ENCODE measurements at places on chromosomes 7 and 10.

DNA sequence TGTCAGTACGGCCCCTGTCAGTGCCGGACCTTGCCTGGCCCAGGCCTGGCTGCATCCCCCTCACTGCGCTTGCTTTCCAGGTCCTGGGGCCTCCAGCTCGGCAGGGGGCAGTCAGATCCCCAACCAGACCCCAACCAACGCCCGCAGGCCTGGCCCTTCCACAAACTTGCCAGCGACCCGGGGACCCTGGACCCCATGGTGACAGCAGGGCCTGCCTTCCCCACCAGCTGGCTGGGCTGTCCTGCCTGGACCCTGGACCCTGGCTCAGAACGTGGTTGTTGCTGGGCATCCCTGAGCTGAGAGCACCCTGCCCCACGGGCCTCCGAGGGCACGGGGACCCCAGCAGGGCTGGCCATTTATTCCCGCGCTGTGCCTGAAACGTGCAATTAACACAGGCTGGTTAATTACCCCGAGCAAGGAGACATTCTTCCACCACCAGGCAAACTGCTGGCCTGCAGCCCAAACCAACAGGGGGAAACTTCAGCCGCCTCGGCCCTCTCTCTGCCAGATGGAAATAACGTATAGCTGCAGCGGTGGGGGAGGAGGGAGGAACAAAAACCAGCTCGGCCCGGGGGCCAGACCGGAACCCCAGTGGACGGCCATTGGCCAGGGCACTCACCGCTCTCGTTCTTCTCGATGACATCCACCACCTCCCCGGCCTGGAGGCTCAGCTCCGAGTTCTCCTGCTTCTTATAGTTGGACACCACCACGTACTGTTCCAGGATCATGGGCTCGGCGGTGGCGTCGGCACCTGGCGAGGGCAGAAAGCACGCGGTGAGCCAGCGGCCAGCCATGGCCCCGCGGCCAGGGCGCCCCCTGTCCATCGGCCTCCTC lies 167.1 kb downstream of the NEURL1 start:
- no peak for DNase-seq

DNA sequence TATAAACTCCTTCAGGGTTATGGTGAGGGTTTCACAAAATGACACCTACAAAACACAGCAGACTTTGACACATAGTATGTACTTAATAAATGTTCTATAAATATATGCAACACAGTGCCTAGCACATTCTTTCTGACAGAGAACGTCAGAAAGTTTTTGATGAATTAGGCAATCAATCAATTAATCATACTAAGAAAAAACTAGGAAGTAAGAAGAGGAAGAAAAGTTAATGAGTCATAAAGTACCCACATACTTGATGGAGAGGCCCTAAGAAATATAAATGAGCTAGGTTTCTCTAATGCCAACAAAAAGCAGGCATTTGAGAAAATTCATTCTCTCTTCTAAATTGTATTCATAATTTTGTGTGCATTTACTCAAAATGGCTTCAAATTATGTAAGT lies 192.7 kb upstream of the VWC2 start:
- no peak for DNase-seq

DNA sequence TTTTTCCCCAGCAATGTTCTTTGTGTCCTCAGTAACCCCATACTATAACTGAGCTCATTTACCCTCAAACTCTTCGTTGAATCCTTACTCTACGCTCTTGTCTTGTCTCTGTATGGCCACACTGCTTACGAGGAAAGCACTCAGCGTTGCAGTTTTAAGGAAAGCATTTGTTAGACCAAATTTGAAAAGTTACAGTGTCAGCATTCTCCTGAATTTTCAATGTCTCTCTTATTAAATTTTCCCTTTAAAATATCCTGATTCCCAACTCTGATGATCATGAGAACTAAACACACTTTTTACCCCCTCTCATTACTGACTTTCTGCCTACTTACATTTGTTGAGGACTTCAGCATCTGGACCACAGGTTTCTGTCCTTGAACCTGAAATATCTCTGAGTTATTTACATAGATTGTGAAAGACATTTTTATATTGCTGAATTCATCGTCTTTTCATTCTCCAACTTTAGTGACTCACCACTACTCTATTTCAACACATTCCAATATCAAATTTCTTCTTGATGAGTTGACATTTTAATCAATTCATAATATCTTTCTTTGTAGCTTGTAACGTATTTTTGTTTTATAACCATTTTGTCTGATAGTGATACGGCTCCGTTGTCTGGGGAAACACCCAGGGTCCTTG lies 19.8 kb upstream of the VWDE start:
- DNase-seq: no peak

DNA sequence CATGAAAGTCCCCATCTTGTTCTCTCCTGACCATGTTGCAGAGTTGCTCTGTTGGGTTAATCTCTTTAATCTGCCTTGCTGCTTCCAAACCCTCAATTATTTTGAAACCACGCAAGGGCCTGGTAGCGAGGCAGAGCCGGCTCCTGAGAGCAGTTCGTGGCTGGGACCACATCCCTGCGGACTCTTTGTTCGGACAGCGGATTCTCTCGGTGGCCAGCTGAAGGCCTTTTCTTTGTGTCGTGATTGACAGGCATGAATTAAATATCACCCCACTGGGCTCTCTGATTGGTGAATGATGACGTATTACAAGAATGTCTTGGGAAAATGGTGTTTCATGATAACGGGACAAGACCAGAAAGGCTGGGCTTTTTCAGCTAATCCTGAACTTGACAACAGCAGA lies 66.9 kb upstream of the ARHGAP21 start:
- DNase-seq: no peak

- DNase-seq: no peak
Observed at GRCh38 chr10:99421233-99421739, 9.1 kb downstream of the GOT1 start.

- DNase-seq: no peak
Observed at GRCh38 chr7:81503336-81503735, 266.5 kb downstream of the HGF start.

- DNase-seq: no peak
Observed at GRCh38 chr10:63236113-63236935, 103.2 kb downstream of the NRBF2 start.

DNA sequence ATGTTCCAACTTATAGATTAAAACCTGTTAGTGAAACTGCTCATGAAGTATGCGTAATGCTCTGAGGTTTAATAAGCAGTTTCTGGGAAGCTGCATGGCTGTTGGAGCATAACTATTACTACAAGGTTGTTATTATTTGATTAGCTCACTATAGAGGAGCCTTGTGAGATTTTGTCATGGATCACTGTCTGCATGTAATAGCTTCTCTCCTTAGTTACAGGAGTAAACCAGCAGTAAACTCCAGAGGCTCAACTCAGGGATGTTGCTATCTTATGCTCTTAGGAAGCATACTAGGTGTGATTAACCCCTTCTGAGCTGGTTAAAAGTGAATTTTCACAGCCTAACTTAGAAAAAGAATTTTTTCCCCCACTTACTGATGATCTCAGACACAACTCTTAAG lies 63.6 kb upstream of the IFRD1 start:
- DNase-seq: no peak

DNA sequence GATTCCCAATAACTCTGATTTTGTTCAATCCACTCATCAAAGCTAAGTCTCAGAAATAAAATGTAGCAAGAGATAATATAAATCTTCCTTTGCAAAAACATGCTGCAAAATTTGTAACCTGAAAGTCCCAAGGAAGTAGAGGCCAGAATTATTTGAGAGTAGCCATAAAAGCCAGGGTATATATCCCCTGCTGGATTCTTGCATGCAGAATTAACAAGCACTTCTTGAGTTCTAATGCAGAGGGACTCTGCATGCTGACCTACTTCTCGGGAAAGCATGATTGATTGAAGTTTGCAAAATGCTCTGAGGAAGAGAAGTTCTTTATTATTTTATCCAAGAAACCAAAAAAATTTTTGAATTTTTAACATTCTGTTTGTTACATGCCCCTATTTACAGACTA lies 121.6 kb downstream of the THSD7A start:
- DNase-seq: no peak

DNA sequence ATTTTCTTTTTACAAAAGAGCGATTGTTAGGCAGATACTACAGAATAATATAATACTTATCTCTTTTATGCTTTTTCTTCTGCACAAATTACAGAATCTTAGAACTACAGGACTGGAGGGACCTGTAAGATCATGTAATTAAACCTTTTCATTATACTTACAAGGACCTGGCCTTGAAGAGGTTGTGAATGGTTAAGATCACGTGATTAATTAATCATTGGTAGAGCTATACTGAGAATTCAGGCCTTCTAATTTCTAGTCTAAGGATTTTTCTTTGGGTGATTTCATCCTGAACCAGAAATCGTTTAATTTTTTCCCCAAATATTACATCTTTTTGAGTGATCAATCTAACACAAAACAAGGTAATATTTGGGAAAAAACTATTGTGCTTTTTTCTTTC lies 163.8 kb upstream of the SLC26A5 start:
- DNase-seq: no peak

DNA sequence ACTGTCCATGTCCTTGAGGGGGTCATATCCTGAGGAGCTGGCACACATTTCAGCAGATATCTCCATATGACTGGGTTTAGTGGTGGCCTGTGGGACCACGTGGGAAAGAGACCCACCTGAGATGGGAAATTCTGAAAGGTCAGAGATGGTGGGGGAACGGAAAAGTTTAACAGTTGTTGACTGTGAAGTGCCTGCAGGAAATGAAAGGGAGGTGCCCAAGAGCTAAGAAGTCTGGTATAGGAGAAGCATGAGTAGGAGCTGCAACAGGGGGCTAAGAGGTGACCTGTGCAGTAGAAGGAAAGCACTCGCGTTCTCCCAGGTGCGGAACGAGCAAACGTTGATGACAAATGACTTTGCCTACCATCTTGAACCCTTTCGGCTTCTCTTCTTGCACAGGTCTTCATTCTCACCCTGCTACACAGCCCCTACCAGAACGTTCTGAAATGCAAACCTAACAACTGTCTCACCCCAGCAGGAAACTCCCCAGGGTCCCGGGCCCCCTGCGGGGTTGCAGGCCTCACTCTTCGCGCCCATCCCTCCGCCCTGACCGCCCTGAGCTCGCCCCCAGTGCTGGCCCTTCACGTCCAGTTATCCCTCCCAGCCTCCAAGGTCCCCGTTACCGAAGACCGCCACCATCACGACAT lies 9.8 kb upstream of the FXYD4 start:
- no peak for DNase-seq

DNA sequence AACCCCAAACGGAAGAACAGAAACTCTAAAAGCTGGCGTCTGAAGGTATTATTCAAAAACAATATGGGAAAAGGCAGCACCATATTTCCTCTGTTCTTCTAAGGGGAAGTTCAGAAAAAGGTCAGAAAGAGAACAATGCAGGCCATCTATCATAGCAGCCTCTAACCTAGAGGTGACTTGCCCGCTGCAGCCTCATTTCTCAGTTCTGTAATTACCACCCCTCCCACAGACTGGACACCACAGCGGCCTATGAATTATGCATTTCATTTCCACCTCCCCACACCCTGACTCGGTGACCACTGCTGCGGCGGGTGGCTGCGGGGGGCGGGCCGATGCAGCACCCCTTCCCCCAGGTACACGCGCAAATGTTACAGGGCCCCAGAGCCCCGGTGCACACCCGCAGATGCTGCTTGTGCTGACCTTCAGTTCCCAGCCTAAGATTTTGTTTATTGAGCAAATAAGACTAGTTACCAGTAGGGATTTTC lies 125.5 kb downstream of the CLEC2L start:
- DNase-seq: peak; percentile 5

DNA sequence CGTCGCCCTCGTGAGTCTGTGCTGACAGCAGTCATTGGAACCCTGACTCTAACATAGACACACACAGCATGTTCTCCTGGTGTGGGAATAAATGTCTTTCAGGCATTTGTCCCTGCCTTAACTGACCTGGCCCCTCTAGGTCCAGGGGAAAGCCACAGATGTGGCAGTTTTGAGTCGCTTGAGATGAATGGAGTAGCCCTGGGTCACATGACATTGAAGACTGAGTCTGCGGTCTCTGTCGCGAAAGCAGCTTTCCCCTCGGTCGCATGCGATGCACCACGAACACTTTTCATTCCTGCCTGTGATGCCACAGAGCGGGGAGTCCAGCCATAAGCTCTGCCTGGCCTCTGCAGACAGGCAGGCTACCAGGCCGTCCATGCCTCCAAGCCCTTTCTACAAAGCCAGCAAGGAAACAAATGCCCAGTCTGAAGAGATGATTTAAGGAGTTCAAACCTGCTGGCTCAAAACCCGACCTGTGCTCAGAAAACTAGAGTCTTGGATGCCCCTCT lies 172.3 kb downstream of the WDR37 start:
- no peak for DNase-seq

GRCh38 chr10:57506414-57507094 lies 761.1 kb downstream of the IPMK start:
- DNase-seq: no peak

DNA sequence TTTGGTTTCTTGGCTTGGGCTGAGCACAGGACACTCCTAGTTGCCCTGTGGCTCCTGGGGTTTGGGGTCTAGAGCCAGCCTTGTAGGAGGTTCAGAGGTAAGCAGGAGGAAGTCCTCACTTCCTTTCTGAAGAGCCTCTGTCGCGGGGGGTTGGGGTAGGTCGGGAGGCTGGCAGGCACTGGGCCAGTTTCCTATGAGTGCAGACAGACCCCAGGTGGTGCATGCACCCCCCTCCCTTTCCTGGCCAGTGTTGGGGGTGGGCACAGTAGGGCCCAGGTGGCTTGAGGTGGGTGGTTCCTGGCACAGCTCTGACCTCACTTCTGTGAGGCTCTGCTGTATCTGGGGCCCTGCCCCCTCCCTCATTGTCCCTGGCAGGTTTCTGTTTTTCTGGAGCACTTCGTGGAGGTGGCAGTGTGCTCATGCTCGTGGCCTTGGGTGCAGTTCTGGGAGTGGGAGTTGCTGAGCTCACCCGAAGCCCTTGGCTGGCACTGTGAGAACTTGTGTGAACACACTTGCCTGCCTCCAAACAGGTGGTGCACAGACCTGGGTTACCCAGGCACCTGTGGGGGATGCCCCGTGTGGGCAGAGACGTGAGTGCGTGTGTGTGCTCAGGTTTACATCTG lies 1.8 kb downstream of the PALD1 start:
- DNase-seq: no peak

DNA sequence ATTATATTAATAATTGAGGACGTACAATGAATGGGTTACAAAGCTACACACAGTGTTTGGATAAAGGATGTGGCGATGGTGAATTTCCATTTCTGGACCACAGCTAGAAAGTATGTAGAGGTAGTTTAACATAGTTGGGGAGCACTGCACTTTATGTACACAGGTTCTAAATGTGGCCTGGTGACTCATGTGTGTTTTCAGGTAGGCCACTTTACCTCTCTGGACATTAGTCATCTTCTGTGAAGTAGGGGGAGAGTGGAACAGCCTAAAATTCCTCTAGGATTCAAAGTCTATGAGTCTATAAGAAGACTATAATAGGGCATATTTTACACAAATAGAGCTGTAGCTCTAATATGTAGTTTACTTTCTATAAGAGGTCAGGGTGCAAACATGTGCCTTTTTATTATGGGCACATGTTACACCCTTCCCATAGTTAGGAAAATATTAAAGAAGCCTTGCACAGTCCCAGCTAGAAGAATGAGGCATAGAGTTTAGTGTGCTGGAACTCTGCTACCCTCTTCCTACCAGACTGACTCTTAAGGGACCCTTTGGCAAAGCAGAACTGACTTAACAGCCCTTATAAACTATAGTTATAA lies 594.9 kb downstream of the LRMDA start:
- no peak for DNase-seq
